ENCODE measurements at places on chromosomes 16 and 17. TPM values are rescaled to one million over a fixed set of nuclear protein-coding genes. Genes with fewer than 3 reads are reported as not detected.

The PRR15L gene
- not detected for polyA plus RNA-seq

The CPHXL2 gene
- not detected for polyA plus RNA-seq

The CASKIN1 gene
- 0.02 TPM for polyA plus RNA-seq

The LGALS9B gene
- polyA plus RNA-seq, result not detected

- no peak for DNase-seq
Observed at GRCh38 chr17:60386147-60387058, 5.5 kb downstream of the USP32 start.

DNA sequence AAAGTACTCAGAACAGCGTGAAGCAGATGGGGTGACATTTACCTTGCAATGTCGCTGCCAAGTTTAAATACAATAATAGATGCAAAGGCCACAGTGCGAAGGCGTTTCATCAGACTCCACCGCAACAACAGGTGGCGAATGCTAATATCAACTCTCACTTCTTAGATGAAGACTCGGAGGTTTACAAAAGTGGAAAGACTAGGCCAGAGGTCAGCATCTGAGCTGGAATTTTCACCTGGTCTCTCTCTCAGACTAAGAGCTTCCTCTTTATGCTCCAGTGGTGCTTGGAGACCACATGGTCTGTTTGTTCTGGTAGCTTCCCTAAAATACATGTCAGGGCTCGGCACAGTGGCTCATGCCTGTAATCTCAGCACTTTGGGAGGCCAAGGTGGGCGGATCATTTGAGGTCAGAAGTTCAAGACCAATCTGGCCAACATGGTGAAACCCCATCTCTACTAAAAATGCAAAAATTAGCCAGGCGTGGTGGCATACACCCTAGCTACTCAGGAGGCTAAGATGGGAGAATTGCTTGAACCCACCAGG is 169.1 kb downstream of the XYLT1 start:
- no peak for DNase-seq

GRCh38 chr17:9769036-9769695 is 22.2 kb downstream of the DHRS7C start:
- DNase-seq, result no peak

DNA sequence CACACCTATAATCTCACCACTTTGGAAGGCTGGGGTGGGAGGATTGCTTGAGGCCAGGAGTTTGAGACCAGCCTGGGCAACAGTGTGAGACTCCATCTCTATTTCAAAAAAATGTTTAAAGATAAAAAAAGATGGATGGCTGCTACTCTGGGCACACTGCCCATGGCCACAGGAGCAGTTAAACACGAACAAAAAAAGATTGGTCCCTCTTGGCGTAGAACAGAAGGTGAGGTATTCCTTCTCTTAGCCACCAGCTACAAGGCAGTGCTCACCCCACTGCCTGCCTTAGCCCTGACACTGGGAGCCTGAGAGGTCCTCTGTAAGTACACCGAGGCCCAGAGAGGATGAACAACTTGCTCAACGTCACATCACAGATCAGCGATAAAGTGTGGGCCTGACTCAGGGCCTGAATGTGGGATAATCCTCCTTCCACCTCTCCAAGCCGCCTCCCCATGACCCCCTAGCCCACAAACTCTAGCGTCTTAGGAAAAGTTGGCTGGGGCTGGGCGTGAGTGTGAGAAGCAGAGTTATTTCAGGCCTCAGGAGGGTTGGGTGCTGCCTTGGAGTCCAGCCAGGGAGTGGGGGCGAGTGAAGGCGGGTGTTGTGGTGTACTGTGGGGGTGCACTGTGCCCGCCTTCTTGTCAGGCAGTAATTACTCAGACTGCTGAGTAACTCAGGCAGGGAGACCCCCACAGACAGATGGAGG is 2.3 kb upstream of the DPH1 start:
- no peak for DNase-seq

- no peak for DNase-seq
Observed at GRCh38 chr17:30369995-30370394, 8.7 kb upstream of the CPD start.

DNA sequence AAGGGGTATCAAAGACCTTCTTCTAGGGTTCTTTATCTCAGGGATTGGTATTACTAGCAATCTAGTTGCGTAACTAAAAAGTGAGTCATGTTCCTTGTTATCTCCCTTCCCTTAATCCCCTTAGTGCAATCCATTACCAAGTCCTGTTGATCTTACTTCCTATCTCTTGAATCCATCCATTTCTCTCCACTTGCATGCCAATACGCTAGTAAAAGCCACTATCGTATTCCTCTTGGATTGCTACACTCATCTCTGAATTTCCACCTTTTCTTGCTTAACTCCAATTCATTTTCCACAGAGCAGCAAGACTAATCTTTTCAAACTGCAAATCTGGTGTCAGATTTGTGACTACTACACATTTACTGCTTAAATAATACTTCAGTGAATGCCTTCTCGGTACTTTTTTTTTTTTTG is 1.8 kb upstream of the ADAT1 start:
- no peak for DNase-seq

DNA sequence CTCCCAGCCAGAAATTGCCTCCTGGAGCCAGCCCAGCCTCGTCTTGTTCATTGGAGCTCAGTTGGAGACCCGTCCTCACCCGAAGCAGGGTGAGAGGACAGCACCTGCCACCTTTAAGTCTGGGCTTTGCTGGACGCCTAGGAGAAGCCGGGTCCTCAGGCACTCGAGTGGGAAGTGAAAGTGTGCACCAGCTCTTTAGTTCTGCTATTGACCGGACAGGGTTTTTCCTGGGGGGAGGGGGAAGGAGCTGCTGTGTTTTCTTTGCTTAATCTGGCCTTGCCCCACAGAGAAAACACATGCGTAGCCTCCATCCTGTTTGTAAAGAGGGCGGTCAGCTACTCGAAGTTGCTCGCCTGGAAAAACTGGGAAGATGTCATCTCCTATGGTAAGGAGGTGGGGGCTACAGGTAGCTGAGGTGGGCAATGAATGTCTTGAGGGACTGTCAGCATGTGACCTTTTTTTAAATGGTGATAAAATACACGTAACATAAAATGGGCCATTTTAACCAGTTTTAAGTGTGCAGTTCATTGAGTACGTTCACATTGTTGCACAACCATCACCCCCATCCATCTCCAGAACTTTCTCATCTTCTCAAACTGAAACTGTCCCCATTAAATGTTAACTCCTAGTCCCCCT is 34.4 kb downstream of the CMIP start:
- DNase-seq, result no peak

DNA sequence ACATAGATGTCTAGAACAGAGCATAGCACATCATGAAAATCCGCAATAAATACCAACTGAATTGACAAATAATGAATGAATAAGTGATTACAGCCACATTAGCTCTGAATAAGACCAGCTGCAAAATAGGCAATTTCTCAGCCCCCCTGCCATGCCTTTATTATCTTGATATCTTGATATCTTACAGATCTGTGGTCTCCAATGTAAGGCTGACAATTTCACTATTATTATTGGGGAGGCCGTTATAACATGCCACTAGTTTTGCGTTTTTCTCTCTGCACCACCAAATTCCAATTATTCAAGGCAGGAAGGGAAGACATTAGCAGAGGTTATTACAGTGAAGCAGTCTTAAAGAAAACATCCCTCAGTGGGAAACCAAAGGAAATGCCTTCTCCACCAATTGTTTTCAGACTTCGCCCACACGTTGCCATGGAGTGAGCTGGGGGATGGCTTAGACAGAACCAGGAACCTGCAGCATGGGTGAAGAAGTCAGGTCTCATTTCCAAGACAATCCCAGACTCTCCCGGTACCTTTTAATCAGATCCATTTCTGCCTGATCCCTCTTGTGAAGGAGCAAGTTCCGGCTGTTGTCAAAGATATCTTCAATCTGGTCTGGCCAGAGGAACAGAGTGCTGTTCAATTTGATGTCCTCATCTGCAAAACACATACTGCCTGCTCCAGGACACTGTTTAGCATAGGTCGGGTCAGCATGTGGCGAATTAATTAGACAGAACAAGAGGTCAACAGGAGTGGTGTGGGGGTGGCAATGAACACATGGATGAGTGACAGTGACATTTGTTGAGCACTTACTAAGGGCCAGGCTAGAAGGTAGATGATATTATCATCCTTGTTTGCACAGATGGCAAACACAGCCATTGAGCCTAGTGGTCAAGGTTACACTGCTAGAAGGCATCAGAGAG is 46.4 kb downstream of the DNAH3 start:
- no peak for DNase-seq

- DNase-seq, result no peak
Observed at GRCh38 chr17:74584292-74585060, 7.6 kb downstream of the CD300LD start.

GRCh38 chr16:83674931-83675535 is 132.7 kb upstream of the HSBP1 start:
- DNase-seq, result no peak

DNA sequence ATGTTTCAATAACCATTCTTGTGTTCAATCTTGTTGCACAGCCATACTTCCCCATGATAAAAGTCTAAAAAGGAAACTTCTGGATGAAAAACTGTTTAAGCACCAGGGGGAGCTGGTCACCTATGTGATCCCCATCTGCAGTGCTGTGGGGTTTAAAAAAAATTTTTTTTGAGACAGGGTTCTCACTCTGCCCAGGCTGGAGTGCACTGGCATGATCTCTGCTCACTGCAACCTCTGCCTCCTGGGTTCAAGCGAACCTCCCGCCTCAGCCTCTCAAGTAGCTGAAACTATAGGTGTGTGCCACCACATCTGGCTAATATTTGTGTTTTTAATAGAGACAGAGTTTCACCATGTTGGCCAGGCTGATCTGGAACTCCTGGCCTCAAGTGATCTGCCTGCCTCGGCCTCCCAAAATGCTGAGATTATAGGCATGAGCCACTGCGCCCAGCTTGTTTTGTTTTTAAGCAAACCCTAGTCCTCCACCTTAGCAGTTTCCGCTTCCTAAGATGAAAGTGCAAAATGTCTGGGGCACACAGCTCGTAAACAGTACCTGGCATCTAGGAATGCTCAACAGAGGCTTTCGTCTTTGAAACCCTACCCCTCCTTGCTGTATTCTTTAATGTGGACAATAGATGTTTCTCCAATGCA is 25.4 kb downstream of the DNAJA2 start:
- no peak for DNase-seq

DNA sequence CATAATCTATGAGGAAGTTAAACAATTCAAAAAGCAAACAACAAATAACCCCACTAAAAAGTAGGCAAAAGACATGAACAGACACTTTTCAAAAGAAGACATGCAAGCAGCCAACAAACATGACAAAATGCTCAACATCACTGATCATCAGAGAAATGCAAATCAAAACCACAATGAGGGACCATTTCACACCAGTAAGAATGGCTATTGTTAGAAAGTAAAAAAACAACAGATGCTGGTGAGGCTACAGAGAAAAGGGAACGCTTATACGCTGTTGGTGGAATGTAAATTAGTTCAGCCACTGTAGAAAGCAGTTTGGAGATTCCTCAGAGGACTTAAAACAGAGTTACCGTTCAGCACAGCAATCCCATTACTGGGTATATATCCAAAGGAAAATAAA is 24.4 kb downstream of the TNFRSF13B start:
- DNase-seq, result no peak

GRCh38 chr17:42132941-42133340 is 10.3 kb downstream of the HSPB9 start:
- no peak for DNase-seq

GRCh38 chr16:17342031-17342430 is 128.7 kb downstream of the XYLT1 start:
- DNase-seq, result no peak

- DNase-seq, result no peak
Observed at GRCh38 chr17:39738568-39738901, 797 bp downstream of the GRB7 start.

GRCh38 chr17:6138761-6139446 is 68.7 kb downstream of the WSCD1 start:
- no peak for DNase-seq

Data from AG04450 (cell line).